ENCODE measurements at places on chromosomes 3 and 15.

DNA sequence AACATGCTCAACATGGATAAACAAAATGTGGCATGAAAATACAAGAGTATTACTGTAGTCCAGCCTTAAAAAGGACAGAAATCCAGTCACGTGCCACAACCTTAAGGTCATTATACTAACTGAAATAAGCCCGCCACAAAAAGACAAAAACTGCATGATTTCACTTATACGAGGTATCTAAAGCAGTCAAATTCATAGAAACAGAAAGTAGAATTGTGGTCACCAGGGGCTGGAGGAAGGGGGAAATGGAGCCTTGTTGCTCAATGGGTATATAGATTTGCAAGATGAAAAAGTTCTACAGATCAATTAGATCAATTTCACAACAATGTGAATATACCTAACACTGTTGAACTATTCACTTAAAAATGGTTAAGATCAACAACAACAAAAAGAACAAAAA is 7.4 kb downstream of the GLB1 start:
- ATAC-seq = no peak

DNA sequence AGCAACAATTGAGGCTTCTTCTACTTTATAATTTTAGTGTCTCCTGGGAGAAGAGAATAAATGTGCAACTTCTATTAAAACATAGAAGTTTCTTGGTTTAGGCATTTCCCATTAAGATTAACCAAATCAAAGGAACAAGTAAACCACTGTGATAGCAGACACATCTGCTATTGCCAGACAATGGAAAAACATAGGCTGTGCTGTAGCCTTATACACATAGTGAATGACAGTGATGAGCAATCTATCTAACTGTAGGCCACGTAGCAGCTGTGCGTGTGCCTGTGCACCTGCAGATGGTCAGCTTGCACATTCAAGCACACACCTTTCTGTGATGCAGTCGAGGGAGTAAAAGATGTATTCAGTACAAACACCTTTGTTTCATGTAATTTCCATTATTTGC is 32.7 kb downstream of the GNB4 start:
- no peak for ATAC-seq

DNA sequence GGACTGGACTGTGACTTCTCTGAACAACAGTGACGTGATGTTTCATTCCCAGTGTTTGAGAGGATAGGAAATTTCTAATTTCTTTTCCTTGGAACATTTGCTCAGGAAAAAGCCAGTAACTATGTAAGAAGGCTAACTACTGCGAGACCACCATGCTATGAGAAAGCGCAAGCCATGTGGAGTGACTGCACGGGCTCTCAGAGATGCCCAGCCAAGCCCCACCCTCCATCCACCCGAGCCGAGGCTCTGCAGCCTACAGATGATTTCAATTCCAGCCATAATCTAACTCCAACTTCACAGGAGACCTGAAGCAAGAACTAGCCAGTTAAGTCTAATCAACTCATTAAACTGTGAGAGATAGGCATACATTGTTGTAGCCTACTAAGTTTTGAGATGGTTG is 124.3 kb downstream of the GREM1 start:
- ATAC-seq = no peak

DNA sequence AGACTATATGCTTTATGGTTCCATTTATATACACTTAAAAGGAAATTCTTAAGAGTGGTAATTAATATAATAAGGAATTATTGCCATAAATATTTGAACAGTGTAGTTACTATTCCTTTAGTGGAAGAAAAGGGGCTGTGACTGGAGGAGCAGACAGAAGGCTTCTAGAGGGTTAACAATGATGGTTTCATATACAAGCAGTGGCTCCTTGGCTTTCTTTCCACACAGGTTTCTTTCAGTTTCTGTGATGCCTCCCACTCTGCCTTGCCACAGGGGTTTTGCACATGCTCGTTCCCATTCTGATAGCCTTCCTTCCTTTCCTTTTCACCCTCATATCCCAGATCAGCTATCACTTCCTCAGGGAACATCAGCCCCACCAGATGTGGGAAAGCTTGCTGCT is 108.8 kb upstream of the LYSMD4 start:
- no peak for ATAC-seq

DNA sequence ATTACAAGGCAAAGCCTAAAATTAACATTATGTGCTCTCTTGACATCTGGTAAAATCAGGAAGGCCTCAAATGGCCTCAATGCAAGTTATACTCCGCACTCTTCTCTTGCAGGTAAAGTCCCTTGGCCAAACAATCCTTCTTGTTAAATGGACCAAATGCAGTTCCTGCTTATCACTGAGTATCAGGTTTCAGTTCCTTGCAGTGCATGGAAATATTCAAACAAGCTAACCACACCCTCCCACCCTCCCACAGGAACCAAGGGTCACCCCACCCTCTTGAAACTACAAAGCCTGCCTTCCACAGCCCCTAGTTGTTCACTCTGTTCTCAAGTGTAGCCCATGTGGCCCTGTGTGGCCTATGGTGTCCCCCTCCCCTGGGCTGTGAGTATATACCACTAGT is 171.9 kb upstream of the CADPS start:
- no peak for ATAC-seq

- ATAC-seq = no peak
Observed at GRCh38 chr15:58518626-58519025, 86.8 kb downstream of the LIPC start.

DNA sequence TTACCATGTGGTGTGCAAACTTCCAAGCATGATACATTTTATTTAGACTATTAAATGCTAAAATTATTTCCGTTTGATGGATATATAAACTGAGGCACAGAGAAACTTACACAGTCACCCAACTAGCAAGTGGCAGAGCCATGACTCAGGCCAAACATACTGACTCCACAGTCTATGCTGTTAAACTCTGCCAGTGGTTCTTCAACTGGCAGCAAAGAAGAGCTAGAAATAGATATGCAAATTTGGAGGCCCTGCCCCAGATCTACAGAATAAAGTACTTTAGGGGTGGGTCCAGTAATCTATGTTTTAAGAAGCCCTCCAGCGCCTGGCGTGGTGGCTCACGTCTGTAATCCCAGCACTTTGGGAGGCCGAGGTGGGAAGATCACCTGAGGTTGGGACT is 400.0 kb downstream of the FOXP1 start:
- ATAC-seq = no peak

DNA sequence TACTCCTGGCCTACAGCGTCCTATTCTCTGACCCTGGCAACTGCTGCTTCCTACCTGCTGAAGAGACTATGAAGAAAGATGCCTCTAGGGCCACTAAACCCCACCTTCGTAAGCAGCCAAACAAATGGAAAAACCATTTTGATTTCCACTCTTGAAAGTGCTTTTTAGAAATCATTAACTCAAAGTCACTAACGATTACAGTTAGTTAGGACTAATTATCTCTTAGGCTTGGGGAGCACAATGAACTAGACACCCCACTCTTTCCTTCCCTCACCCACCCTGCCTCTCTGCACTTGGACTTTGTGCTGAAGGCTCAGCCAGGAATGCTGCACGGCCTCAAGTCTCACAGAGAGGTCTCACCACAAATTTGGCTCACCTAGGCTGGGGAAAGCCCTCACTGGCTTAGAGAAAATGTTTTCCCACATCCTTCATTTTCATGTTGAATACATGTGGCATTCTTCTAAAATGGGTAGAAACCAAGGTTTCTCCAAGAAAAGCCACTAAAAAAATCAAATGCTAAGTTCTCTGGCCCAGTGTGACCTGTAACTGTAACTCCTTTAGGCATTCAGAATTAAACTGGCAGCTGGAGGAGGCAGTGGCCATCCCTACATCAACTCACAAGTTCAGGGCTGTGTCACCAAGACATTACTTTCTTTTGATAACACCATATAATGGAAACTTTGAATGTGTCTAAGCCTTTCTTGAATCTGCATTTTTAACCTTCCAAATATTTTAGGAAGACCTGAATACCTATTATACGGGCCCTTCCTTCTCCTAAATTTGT is 47.1 kb downstream of the NPTN start:
- ATAC-seq = no peak

- no peak for ATAC-seq
Observed at GRCh38 chr3:56086355-56086754, 381.9 kb downstream of the ERC2 start.

- ATAC-seq = no peak
Observed at GRCh38 chr15:78037779-78038305, 39.7 kb downstream of the TBC1D2B start.

- ATAC-seq = peak; percentile 59
Observed at GRCh38 chr3:173411375-173411973, 13.9 kb downstream of the NLGN1 start.

DNA sequence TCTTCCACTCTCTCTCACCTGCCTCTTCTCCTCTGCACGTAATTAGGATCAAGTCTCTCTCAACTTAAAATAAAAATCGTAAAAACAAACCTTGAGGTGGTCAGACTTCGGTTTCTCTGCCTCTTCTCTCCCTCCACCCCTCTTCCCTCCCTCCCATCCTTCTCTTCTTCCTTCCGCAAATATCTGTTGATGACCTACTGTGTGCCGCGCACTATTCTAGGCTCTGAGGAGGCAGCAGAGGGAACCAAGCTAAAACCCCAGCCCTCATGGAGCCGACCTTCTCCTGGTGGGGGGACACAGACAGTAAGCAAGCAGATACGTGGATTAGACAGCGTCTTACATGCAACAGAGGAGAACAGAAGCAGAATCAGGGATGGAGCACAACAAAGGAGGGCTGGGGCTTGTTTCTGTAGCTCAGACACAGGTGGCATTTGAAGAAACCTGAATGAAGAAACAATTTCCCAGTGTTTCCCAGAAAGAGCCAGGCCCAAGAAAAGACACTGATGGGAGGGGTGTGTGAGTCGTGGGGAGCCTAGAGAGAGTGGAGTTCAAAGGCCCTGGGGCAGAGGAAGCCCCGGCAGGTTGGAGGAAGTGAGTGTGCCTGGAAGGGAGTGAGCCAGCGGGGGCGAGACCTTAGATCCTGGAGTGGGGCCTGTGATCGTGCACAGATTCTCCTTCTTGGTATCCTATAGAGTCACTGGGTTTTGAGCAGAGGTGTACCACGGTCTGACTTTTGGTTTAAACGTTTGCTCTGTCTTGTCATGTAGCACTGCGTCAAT is 80.5 kb downstream of the TOP2B start:
- no peak for ATAC-seq

GRCh38 chr3:49606427-49606826 is 52.1 kb downstream of the BSN start:
- ATAC-seq = no peak

DNA sequence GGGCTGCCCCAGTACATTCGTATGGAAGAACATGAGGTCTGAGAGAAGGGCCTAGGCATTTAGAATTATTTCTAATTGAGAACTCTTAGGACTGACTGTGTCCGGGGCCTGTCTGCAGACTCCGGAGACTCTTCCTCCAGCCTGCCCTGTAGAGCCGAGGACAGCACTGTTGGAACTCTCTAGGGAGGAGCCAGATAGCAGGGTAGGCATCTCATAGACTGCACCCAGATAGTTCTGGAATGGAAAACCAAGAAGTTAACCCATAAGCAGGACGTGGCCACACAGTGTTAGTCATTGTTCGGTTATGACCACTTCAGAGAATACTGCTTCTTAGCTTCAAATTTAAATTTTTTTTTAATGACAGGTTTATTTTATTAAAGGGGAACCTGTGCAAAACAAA is 59.5 kb downstream of the SNRK start:
- peak; percentile 40 for ATAC-seq

DNA sequence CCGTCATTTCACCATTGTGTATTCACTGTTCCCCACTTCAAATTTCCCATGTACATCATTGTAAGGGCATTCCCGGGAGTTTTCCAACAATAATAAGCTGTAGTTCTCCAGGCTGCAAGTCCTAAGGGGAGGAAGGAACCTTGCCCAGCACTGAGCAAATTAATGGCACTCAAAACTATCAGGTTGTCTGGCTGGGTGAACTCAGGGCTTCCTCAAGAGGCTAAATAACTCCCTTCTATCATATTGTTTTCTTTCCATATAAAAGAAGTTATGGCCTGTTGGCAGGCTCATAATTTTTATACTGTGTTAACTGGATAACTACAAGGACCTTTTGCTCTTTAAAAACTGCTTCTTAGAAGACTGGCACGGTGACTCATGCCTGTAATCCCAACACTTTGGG is 71.4 kb downstream of the SEMA6D start:
- no peak for ATAC-seq

GRCh38 chr3:147269907-147270306 is 136.4 kb downstream of the ZIC4 start:
- ATAC-seq = no peak

DNA sequence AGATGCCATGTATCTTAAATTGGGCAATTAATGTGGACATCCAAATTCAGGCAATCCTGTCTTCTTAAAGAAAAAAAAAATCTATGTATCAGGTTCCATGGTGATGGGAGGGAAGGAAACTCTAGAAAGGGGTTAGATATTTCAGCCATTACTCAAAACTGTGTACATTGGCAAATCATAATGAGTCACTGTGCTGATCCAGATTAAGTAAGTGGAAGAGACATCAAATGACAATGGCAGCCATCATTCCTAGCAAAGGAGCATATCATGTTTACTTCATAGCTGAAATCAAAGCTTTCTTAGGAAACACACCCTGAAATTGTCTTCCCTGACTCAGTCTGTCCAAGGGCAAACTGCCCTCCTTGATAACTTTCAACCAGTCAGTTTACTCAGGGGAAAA is 713.3 kb upstream of the GBE1 start:
- no peak for ATAC-seq

GRCh38 chr3:15651396-15651795 is 49.9 kb downstream of the BTD start:
- no peak for ATAC-seq

GRCh38 chr3:51937014-51937413 is 4.7 kb downstream of the RRP9 start:
- no peak for ATAC-seq

DNA sequence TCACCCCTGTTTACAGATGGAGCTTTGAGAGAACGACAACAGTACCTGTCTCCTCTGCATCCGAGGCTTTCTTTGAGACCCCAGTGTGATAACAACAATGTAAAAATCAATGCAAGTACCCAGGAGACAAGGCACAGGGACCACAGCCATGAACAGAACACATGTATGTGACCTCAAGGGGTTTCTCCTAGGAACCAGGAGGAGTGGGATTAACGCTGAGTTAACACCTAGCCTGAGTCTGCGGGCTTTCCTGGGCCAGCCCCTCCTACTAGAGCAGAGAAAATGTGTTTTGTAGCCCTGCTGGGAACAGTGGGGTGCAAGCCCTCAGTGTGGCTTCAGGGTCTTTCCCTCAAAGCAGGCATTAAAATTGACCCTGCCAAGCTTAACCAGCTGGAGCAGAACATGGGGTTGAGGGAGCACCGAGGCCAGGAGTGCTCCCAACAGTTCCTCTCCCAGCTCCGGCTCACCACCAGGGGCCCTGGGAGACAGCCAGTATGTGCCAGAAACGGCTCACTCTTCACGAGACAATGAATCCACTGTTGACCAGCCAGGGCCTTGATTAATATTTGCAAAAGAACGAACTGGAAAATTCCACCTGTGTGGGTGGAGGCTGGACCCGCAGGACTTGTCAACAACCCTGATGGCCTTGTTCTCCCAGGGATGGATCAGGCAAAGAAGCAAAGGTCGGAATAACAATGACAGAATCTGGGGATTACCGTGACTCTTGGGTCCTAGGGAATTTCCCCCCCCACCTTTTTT is 3.6 kb downstream of the CHDH start:
- peak; percentile 75 for ATAC-seq

- ATAC-seq = no peak
Observed at GRCh38 chr3:192819001-192819569, 91.7 kb upstream of the FGF12 start.

GRCh38 chr15:77840991-77841775 is 208.5 kb upstream of the LINGO1 start:
- no peak for ATAC-seq
